ENCODE measurements at places on chromosomes 5 and 9.

GRCh38 chr9:84490206-84490841, 149.8 kb upstream of the SLC28A3 start:
- DNase-seq, result no peak

DNA sequence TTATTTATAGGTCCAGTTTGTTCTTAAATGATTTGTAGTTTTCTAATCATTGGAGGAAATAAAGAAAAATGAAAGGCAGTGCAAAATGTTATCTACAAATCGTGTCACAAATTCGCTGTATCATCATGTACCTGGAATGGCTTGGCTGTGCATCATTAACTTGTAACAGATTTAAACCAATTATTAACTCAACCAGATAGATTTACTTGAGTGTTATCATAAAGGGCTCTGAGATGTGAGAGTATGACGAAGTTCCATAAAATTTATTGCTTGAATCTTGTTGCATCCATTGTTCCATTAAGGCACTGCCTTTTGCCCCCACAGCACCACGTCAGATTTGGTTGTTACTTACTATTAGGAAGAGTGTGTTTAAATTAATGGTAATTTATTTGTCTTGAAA, 23.5 kb downstream of the PCSK5 start:
- DNase-seq, result no peak

DNA sequence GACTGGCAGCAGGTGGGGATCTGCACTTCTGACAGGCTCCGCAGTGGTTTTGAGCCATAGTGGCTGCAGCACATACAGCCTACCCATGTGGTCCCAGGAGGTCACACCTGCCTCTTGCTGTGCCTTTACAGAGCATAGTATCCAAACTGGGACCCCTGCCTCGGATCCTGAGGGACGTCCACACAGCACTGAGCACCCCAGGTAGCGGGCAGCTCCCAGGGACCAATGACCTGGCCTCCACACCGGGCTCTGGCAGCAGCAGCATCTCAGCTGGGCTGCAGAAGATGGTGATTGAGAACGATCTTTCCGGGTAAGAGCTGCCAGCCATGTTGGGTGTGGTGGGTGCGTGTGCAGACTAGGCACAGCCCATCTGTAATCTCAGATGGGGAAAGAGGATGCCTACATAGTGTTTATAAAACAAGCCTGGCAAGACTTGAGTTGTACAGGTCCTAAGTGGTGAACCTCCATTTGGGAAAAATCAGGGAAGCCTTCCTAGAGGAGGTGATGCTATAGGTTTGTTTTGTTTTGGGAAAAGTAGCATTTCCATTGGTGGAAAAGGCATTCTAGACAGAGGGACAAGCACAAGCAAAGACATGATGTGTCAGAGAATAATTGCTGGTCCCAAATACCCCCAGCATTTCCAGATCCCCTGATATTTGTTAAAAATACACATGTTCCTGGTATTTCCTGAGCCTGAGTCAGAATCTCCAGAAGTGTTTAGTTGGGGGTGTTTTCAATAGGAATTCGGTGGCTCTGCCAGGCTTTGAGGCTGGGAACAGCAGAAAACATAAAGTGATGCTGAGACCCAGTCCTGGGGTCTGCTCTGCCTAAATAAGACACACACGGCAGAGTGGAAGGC, 119.2 kb downstream of the DAB2IP start:
- DNase-seq, result no peak

DNA sequence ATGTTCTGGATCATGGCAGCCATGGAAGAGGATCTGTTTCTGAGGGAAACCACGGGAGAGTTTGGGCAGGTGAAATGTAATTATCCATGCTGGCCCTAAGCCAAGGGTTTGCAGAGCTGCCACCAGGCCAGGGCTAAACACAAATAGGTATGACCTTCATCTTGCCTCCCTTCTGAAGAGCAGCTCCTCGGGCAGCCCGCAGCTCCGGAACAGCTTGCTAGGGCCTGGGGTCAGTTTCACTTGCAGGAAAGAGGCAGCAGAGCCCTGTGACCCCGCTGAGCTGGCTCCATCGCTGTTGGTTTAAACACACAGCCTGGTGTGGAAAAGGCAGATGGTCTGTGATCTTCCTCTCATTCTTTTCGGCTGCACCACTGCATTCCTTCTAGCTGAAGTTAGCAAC, 141.4 kb downstream of the TMEM38B start:
- DNase-seq, result no peak

GRCh38 chr9:134174073-134174449, 9.7 kb upstream of the RNU6ATAC start:
- DNase-seq, result no peak

- DNase-seq, result no peak
These were observed 9.0 kb downstream of the PRRC2B start for GRCh38 chr9:131402738-131403492.

- DNase-seq, result no peak
These were observed 206.8 kb upstream of the ATP10B start for GRCh38 chr5:161058781-161059180.

DNA sequence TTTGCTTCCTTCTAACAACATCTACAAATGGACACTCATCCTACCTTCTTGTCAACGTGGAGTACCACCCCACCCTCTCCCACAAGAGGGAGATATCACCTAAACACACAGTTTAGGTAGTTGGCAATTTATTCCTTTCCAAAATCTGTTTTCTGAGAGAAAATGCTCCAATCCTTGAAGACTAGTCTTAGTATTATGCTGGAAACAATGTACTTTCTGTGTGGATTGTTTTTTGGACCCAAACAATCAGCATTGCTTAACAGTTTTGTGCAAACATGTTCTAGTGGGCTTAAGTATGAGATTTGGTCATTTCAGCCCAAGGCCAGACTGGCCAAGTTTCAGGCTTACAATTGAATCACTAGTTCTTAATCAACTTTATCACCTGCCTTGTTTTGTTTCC, 359.1 kb downstream of the ARHGEF28 start:
- no peak for DNase-seq

DNA sequence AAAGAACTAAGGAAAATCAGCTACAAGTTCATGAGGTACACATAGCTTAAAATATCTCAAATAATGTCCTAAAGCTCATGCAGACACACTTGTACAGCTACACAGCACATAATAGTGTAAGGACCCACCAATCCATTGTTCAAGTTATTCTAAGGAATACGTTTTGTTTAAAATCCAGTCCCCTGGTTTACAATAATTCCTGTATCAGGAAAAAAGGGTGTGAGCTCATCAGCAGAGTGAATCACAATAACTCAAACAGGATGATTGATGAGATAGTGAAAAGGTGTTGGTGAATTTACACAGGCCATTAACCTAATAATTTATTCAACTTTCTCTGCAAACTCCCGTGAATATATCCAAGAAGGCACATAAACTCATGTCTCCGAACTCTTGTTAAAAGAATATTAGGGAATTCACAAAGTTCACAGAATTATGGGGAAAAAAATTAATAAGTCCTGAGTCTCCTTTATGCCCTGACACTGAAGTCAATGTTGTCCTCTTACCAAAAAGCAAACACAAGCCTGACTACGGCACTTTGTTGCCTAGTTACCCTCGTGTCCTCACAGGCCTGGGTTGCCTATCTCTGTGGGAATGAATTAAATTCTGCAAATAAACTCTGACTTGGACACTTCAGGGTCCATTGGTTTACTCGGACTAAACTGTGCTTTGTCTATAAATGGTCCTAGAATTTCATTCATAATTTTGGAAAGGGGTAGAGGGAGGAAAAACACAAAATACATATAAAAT, 142.8 kb upstream of the PDE4D start:
- DNase-seq, result no peak

GRCh38 chr5:169503886-169504285, 79.7 kb upstream of the SPDL1 start:
- DNase-seq, result no peak

DNA sequence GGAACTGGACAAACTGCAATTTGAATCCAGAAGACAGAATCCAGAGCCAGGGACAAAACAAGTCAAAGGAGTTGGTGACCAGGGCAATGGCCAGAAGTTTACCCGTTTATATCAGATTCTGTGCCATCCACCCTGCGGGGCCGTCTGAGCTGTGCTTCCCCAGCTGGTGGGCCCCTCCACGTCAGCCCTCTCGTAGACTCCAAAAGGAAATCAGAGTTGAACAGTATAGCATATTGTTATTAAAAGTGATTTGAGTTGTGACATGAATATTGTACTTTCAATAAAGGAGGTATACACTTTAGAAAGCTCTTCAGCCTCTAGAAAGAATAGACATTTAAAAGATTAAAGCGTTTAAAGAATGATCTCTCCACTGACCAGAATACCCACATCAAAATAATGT, 102.4 kb downstream of the NFIB start:
- no peak for DNase-seq

DNA sequence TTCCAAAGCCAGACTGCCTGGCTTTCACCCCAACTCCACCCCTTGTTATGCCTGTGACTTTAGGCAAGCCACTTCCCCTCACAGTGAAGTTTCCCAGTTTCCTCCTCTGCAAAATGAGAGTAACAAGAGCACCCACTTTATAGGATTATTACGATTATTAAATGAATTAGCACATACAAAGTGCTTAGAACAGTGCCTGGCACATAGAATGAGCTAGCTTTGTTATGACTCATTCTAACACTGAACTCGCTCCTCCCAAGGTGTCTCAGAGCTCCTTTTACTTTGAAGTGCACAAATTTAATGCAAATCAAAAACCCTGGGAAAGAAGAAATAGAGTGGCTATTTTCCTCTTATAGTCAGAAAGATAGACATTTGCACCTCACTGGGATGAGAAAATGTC, 34.3 kb downstream of the DNAH5 start:
- DNase-seq, result no peak

- no peak for DNase-seq
These were observed 181.8 kb upstream of the PITX1 start for GRCh38 chr5:135215617-135216470.

DNA sequence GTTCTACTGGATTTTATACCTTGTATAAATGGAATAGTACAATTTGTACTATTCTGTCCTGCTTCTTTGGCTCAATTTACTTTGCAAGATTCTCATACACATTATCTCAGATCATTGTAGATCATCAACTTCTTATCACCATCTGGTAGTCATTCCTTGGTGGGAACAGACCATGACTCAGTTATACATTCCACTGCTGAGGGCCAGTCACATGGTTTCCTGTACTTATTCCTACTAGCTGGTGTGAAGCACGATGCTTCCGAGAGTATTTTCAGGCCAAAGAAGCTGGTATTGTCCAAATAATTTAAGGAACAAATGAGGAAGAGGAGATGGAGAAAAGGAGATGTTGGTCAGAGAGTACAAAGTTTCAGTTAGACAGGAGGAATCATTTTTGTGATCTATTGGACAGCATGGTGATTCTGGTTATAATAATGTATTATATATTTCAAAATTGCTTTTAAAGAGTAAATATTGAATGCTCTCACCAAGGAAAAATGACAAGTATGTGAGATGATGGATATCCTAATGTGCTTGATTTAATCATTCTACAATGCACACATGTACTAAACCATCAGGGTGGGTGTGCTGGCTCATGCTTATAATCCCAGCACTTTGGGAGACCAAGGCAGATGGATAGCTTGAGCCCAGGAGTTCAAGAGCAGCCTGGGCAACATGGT, 124.1 kb downstream of the SYK start:
- DNase-seq, result no peak

DNA sequence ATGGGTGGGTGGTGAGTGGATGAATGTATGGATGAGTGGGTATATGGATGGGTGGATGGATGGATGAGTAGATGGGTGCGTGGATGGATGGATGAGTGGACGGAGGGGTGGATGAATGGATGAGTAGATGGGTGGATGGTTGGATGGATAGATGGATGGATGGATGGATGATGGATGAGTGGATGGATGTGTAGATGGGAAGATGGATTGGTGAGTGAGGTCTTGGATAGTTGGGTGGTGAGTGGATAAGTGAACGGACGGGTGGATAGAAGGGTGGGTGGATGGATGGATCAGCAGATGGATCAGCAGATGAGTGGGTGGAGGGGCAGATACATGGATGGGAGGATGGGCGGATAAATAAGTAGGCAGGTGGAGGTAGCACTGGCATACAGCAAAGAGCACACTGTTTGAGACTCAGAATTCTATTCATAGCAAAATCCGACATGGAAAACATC, 163.5 kb downstream of the C9orf50 start:
- no peak for DNase-seq

DNA sequence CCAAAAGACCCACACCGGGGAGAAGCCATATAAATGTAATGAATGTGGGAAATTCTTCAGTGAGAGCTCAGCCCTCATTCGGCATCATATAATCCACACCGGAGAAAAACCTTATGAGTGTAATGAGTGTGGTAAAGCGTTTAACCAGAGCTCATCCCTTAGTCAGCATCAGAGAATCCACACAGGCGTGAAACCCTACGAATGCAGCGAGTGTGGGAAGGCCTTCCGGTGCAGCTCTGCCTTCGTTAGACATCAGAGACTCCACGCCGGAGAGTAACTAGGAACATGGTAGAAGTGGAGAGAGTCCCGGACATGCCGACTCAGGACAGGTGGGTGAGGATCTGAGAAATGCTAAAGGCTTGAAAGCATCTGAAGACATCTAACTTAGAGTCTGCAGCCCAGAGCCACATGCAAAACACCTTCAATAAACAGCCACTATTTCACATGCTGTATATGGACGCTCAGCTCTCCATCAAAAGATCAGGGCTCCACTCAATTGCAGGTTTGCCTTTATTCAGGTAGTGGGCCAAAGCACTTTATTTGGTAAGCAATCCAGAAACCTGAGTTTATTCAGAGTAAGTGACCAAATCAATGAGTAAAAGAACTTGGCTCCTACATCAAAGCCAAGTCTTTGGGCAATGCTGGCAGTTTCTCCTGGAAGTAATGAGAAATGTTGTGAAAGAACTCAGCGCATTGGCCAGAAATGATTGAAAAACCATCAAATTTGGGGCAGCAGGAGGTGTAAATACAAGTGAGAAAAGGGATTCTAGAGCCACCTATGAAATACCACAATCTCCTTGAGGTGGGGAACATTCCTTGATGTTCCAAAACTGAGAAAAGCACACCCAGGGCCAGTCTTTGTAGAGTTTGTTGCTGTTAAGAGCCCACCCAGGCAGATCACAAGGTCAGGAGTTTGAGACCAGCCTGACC, 6.0 kb downstream of the RPL12 start:
- DNase-seq, result no peak

DNA sequence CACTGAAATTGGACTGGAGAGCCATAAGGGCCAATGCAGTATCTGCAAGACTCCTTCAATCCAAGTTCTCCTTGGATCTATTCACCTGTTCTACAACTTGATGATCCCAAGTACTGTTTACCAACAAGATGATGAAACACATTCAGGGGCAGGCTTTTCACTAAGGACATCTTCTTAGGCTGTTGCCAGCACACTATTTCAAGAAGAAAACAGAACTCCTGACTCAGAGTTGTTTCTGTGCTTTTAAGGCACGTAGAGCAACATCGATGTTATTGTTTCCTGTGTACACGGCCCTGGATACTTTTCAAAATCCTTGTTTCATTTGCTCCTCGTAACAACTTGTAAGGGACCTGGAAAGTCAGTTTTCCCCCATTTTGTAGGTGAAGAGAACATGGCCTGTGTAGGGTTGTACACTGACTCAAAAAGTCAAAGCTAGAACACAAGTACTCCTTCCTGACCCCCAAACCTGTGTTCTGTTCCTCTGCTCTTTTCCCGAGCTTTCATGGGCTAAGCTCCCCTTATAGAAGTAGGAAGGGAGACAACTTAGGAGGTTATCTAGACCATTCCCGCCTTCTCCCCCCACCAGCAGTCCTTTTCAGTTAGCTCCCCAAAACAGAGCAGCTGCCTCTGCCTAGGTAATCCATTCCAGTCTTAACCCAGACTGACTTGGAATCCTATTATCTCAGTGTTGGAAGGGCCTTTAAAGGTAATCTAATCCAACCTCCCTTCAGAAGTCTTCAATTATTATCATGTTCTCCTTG, 5.2 kb upstream of the MGAT1 start:
- no peak for DNase-seq

- no peak for DNase-seq
These were observed 3.7 kb downstream of the DTWD2 start for GRCh38 chr5:118984602-118985001.

GRCh38 chr5:31271567-31271966, 78.1 kb downstream of the CDH6 start:
- no peak for DNase-seq

Data from stimulated activated CD4-positive, alpha-beta T cell treated with anti-CD3 and anti-CD28 coated beads, Interleukin-15, amount 100 ng/mL, for 48 hours (primary cell).